ENCODE measurements at places on chromosomes 7 and 10.

GRCh38 chr7:139768249-139768824 is 9.5 kb downstream of the HIPK2 start:
- DNase-seq, result no peak

DNA sequence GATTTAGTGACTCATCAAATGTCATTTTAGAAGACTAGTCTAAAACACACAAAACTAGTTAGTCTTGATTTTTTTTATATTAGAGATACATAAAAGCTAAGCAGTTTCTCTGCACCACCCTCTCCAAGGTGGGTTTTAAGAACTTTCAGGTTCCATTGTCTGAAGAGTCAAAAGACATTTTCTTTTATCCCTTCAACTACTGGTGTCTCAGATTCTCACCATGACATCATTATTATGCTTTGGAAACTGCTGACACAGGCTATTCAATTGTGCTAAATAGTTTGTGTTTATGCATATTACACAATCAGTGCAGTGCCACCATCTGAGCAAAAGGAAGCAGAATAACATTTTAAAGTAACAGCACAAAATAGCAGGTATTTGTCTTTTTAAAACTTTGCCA is 52.2 kb downstream of the IGF2BP3 start:
- DNase-seq, result no peak

DNA sequence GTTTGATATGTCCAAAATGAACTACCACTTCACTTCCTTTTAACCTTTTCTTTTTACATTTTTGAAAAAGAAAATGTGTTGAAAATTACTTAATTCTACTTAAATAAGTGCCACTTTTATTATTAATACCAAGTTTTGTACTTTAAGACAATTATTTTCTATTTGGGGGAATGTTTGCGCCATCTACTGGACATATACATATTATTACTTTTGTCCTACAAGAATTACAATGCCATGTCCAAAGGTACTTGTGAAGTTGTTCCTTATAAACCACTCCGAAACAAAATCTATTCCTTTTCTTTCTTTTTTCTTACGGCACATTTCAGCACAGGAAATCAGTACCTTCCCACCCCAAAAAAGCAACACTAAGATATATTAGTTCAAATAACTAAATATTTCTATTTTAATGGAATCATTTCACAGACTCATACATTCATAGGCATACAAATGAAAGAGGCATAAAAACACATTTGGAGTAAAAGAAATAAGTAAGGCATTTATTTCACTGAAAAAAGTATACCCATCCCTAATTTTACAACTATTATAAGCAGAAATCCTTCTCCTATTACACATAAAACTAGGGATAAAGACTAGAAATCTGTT is 169.9 kb downstream of the RNF133 start:
- DNase-seq, result peak; percentile 5

GRCh38 chr7:44375236-44375699 is 49.9 kb upstream of the CAMK2B start:
- DNase-seq, result no peak

GRCh38 chr10:120161111-120161510 is 268.6 kb downstream of the SEC23IP start:
- no peak for DNase-seq

- DNase-seq, result no peak
Measured at GRCh38 chr7:1055956-1056784, 11.8 kb downstream of the GPR146 start.

- DNase-seq, result no peak
Measured at GRCh38 chr7:139004321-139005090, 23.3 kb upstream of the KIAA1549 start.

DNA sequence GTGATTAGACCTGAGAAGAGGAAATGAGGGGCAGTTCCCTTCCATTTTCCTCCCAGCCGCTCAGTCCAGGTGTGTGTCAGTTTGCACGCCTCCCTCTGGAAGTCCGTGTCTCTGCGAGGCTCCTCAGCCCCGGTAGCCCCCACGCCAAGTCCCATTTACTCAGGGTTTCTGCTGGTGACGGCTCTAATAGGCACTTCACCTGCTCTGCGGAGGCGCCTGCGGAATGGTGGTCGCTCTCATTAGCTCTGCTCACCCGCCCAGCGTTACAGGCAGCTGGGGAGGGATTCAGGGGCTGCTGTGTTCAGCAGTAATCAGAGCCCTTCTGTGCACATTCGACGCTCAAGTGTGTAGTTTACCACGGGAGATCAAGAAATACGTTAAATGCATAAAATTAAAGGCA is 179.9 kb downstream of the MGMT start:
- no peak for DNase-seq

Data from AG09309 (cell line).